Naive thymus-derived CD4-positive, alpha-beta T cell (primary cell): ENCODE measurements at places on chromosomes 12 and 14. TPM values are rescaled to one million over a fixed set of nuclear protein-coding genes. Genes with fewer than 3 reads are reported as not detected.
A peak's percentile ranks its signal among the peaks of the same experiment; 100 is the strongest.

TMEM106C gene
- polyA plus RNA-seq: 52.6 TPM

GRCh38 chr12:106519607-106520021 lies 63.2 kb upstream of the RFX4 start:
- H3K36me3 ChIP-seq: no peaks in the 10 kb centered on the region
- H3K4me3 ChIP-seq: no peak overlapping the region

DNA sequence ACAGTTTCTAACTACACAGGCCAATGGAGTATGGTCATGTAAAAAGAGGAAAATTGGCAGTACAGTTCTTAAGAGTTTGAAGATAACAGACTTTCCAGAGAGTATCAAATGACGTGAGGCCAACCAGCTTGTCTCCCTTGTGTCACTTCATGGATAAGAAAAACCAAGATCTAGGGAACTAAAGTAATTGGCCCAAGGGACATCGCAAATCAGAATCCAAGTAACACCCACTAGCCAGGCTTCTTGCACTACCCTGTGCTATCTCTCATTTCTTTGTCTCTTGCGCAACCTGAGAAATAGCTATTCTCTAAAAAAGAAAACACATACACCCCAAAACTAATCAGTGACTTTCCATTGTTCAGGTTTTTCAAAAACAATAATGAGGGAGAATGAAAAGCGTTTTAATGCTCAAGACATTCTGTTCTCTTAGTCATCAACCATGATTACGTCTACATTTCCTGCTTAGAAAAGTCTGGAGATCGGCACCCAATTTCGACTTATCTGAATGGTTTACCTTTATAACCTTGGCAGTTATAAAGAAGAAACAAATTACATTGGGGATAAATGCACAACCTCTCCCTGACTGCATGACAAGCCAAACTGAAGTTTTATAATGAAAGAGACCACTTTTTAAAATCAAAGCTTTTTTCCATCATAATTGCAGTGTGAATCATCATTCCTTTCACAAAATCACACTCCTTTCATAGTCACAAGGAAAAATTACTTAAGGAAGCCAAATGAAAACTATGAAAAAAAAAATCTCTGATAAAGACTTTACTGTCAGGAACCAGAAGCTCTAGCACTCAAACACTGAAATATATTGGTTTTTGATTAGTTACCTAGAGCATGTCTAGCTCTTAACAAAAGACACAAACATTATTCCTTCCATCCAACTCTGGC lies 42.1 kb downstream of the TMTC1 start:
- H3K36me3 ChIP-seq: no peaks in the 10 kb centered on the region
- no peak overlapping the region for H3K27ac ChIP-seq
- DNase-seq: no peak
- H3K4me3 ChIP-seq: no peak overlapping the region
- no peaks in the 10 kb centered on the region for H3K27me3 ChIP-seq

DNA sequence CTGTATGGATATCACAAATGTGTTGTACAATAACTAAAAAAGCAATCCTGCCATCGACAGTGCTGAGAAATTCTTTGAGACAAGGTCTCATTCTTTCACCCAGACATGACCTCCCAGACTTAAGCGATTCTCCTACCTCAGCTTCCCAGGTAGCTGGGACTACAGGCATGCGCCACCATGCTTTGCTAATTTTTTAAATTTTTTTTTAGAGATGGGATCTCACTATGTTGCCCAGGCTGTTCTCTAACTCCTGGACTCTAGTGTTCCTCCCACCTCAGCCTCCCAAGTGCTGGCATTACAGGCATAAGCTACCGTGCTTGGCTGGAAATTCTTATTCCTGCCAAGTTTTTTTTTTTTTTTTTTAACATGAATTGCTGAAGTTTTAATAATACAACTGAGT lies 16.5 kb upstream of the NOXRED1 start:
- no peaks in the 10 kb centered on the region for H3K27me3 ChIP-seq
- no peak overlapping the region for H3K4me3 ChIP-seq
- no peak for DNase-seq
- H3K4me1 ChIP-seq: no peaks in the 10 kb centered on the region
- peaks cover 16% of the 10 kb centered on the region for H3K36me3 ChIP-seq

- H3K4me3 ChIP-seq: no peak overlapping the region
- H3K27me3 ChIP-seq: no peaks in the 10 kb centered on the region
- H3K4me1 ChIP-seq: peaks cover 3% of the 10 kb centered on the region
- H3K27ac ChIP-seq: no peak overlapping the region
- H3K36me3 ChIP-seq: no peaks in the 10 kb centered on the region
Observed at GRCh38 chr12:4909410-4909733, 333 bp upstream of the KCNA1 start.

DNA sequence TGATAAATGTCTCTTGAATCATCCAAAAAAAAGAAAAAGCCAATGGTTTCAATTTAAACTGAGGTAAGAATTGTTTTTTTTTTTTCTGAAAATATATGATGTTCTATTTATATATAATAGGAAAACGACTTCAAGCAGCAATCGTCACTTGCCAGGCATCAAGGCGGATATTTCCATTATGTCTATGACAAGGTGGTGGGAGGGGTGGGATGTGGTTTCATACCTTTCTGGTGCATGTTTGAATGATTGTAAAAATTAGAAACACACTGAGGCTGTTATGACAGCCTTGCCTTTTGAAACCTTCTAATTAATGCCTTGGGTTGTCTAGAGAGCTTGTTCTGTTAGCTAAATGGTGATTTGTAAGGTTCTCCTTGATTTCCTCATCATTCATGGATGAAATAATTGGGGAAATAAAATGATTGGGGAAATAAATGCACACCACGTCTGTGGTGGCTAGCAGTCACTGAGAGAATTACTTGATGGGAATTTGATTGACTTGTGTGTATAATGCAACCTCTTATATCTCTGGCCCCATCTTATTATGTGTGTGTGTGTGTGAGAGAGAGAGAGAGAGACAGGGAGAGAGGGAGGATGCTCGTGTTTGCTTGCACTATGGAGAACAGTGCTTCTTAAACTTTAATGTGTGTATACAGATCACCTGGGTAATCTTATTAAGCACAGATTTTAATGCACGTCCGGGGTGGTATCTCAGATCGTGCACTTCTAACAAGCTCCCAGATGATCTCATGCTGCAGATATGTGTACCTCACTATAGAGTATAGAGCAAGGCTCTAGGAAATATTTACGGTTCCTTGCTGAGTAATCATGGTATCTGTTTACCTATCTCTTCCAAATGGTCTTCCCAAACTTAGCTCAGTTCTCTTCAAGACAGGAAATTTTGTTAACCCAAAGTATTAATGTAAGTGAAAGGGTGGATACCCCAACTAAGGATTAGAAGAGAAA lies 502.6 kb downstream of the DIO2 start:
- DNase-seq: no peak
- H3K4me1 ChIP-seq: no peaks in the 10 kb centered on the region

TAPBPL gene
- 104 TPM for polyA plus RNA-seq

SPRYD4 gene
- 1.4 TPM for polyA plus RNA-seq

- no peak for DNase-seq
- H3K27ac ChIP-seq: no peak overlapping the region
- no peaks in the 10 kb centered on the region for H3K36me3 ChIP-seq
- H3K4me1 ChIP-seq: no peaks in the 10 kb centered on the region
- H3K27me3 ChIP-seq: peaks cover 13% of the 10 kb centered on the region
Observed at GRCh38 chr14:102545461-102546265, 36.1 kb upstream of the ANKRD9 start.

DNA sequence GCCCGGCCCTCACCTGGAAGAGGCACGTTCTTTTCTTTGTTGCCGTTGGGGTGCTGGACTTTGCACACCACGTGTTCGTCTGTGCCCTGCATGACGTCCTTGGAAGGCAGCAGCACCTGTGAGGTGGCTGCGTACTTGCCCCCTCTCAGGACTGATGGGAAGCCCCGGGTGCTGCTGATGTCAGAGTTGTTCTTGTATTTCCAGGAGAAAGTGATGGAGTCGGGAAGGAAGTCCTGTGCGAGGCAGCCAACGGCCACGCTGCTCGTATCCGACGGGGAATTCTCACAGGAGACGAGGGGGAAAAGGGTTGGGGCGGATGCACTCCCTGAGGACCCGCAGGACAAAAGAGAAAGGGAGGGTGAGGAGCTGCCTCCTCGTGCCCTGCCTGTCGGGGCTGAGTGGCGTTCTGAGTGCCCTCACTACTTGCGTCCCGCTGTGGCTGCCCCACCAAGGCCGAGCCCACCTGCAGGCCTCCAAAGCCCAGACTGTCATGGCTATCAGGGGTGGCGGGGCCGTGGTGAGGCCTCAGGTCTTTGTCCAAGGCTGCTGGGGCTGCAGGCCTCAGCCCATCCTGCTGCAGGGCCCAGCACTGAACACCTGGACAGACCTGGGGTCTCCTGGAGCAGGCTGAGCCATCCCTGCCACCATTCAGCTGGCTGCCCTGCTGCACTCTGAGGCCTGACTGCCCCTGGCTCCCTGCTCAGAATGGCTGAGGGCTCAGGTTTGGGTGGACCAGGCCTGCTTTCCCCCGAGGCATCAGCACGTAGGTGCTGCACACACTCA lies 329.7 kb downstream of the TMEM121 start:
- no peaks in the 10 kb centered on the region for H3K4me1 ChIP-seq
- H3K4me3 ChIP-seq: no peak overlapping the region
- no peak for DNase-seq
- no peaks in the 10 kb centered on the region for H3K36me3 ChIP-seq
- no peaks in the 10 kb centered on the region for H3K27me3 ChIP-seq

DNA sequence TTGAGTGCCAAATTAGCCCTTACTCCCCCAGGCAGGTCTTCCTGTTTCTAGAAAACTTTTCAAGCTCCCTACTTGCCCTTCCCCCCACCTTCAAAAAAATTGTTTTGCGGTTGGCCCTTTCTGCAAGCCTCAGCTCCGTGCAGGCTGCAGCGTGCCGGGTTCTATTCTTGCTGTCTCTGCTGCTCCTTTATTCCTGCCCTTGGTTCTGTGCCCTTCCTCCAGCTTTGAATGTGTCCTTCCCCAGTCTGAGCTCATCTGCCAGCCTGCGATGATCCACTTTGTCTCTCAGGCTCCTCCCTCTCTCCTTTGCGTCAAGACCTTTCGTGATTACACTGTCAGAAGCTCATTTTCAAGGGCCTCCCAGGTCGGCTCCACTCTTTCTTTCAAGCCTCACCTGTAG lies 98.6 kb downstream of the IRF2BPL start:
- H3K27ac ChIP-seq: peak overlapping the region; percentile 54
- H3K4me3 ChIP-seq: peak overlapping the region; percentile 42
- H3K36me3 ChIP-seq: no peaks in the 10 kb centered on the region
- peak; percentile 78 for DNase-seq
- peaks cover 63% of the 10 kb centered on the region for H3K4me1 ChIP-seq
- H3K27me3 ChIP-seq: no peaks in the 10 kb centered on the region

DNA sequence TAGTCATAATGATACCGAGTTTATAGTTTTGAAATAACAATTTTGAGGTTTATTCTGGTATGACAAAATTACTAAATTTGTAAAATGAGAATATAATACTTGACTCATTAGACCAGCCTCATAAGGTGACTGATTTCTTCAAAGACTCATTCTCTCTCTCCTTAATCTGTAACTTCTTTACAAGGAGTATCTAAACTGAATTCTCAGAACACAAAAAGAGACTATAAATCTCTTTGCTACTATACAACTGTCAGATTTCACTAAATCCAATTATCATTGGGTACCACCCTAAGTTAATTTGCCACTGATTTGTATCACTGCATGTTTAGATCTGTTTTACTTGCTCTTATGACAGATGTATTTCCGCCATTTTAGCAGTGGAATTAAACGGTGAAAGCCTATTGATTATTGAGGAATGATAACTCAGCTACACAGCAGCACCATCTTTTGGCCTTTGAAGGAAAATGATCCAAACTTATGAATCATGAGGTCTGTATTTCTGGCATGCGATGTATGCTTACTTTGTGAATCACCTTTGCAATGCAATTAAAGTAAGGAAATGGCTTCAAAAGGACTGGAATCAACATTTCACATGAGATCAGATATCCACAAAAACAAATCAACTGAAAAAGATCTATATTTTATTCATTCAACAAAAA lies 161.2 kb downstream of the RERGL start:
- no peaks in the 10 kb centered on the region for H3K36me3 ChIP-seq
- H3K4me3 ChIP-seq: no peak overlapping the region
- H3K27me3 ChIP-seq: no peaks in the 10 kb centered on the region
- DNase-seq: no peak
- no peaks in the 10 kb centered on the region for H3K4me1 ChIP-seq

DNA sequence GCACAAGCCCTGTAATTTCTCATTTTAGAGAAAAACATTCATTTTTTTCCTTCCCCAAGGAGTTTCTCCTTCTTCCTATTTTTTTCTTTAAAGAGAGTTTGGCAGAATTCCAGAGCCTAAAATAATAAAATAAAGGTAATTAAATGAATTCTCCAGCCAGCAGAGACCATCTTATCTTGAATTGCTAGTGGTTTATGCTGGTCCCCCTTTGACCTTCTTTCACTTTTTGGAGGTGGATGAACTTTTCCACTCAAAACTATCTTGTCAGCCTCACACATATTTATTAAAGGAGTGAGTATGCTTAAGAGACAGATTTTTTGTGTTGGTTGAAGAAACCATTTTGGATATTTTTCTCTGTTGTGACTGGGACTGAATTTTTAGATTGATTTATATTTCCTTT lies 47.6 kb downstream of the ADIPOR2 start:
- no peak for DNase-seq
- no peak overlapping the region for H3K27ac ChIP-seq
- no peaks in the 10 kb centered on the region for H3K36me3 ChIP-seq
- H3K27me3 ChIP-seq: no peaks in the 10 kb centered on the region
- H3K4me1 ChIP-seq: no peaks in the 10 kb centered on the region

LHX5 gene
- not detected for polyA plus RNA-seq

- no peaks in the 10 kb centered on the region for H3K36me3 ChIP-seq
- no peaks in the 10 kb centered on the region for H3K27me3 ChIP-seq
- H3K4me3 ChIP-seq: no peak overlapping the region
- no peak for DNase-seq
Observed at GRCh38 chr14:93945070-93945399, 17.9 kb downstream of the FAM181A start.

KERA gene
- not detected for polyA plus RNA-seq

DNA sequence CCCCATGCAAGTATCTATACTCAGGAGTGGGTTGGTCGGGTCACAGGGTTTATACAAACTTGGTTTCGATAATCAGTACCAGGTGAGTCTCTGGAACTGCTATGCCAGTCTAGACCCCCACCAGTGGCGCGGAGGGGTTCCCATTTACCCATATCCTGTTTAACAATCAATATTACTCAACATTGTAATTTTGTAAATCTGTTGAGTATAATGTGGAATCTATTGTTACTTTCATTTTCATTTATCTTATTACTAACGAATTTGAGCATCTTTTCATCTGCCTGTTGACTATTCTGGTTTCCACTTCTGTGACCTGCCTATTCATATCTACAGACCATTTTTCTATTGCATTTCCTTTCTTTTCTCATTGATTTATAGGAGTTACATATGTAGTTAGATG lies 275.2 kb upstream of the CRY1 start:
- peaks cover 41% of the 10 kb centered on the region for H3K4me1 ChIP-seq
- H3K27me3 ChIP-seq: no peaks in the 10 kb centered on the region
- H3K27ac ChIP-seq: peak overlapping the region; percentile 64
- no peaks in the 10 kb centered on the region for H3K36me3 ChIP-seq
- DNase-seq: no peak

GPHN gene
- 6.0 TPM for polyA plus RNA-seq

GRCh38 chr14:77509366-77509765 lies 10.8 kb upstream of the ISM2 start:
- H3K4me1 ChIP-seq: no peaks in the 10 kb centered on the region
- no peaks in the 10 kb centered on the region for H3K27me3 ChIP-seq
- peaks cover 8% of the 10 kb centered on the region for H3K36me3 ChIP-seq

GRCh38 chr12:70758494-70758845 lies 121.2 kb upstream of the PTPRB start:
- H3K4me3 ChIP-seq: no peak overlapping the region
- H3K27me3 ChIP-seq: no peaks in the 10 kb centered on the region
- no peak for DNase-seq
- no peak overlapping the region for H3K27ac ChIP-seq
- no peaks in the 10 kb centered on the region for H3K4me1 ChIP-seq
- H3K36me3 ChIP-seq: no peaks in the 10 kb centered on the region

ZCCHC8 gene
- polyA plus RNA-seq: 10.6 TPM
